ENCODE measurements at places on chromosomes 11 and 22. TPM values are rescaled to one million over a fixed set of nuclear protein-coding genes. Genes with fewer than 3 reads are reported as not detected.

The FOLR3 gene
- not detected for total RNA-seq

The KRTAP5-9 gene
- total RNA-seq: 0.31 TPM

The TRMT2A gene
- 86.5 TPM for total RNA-seq

The FBLN1 gene
- total RNA-seq: not detected

The TIMM10 gene
- total RNA-seq: 18.8 TPM

The ADORA2A gene
- total RNA-seq: 11.0 TPM
